Left ventricle myocardium superior (tissue), 1 donor: ENCODE measurements at places on chromosomes 12 and 14.

DNA sequence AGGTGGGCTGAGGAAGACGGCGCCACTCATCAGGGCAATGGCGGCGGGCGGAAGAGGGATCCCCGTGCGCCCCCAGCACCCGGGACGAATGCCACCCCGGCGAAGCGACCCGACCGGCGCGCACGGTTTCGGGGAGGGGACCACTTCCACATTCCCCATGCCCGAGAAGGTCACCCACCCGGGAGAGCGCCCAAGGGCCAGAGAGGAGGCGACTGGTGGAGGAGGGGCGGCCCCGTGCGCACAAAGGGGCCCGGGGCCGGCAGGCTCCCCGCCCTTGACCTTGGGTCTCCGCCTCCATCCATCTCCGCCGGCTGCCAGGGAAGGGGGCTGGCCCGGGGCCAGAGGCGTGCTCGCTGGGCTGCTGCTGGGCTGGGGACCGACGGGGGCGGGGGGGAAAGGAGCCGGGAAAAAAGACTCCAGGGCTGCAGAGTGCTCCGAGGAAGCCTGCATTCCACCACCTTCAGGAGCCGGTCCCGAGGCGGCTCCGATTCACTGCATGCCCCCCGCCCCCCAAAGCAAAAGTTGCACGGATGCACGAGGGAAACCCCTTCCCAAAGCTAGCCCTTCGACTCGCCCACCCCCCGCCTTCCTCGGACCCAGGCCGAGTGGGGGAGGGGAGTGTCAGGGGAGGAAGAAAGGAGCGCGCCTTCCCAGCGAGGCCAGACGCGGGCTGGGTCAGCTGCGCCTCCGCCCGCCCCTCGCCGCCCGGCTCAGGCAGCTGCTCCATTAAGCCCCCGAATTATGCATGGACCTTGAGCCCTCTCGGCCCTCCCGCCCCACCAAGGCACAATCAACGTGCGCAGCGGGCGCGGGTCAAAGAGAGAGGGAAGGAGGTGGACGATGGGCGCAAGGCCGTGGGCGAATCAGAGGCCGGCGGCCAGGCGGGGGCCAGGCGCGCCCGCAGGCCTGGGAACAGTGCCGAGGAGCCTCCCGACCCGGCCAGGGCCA lies 26.2 kb downstream of the BCL11B start:
- no peak for DNase-seq

- peak; percentile 91 for DNase-seq
These were observed 1.4 kb upstream of the ZFP36L1 start for GRCh38 chr14:68794130-68794850.

DNA sequence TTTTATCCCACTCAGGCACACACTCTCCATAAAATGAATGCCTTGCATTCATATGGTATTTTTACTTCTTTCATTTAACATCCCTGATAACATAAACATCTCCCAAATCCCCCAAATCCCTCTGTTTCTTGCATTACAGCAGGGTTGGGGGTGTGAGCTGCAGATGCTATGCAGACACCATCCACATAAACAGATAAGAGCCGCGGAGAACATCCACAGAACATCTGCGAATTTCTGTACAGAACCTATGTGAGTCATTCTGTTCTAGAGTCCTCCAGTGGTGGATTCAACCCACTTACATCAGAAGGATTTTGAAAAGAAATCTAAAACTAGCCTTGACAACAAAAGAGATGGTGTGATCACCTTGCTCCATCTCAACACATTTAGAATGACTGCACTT lies 20.3 kb downstream of the FBLN5 start:
- no peak for DNase-seq

- DNase-seq = peak; percentile 55
These were observed 34.6 kb downstream of the SLC6A12 start for GRCh38 chr12:179131-179884.

DNA sequence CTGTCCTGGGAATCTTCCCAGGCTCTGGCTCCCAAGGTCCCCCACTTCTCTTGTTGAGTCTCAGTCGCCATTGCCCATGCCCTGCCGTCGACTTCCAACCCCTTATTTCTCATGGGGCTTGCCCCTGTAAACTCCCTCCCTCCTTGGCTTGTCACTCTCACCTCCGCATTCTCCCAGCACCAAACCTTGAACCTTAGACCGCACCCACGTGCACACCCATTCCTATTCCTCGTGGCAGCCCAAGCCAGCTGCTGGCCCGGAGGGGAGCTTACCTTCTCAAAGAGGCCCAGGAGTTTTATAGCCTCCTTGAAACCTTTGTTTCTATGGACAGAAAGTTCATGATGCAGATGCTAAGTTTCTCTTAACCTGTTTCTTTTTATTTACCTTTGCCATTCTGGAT lies 4.6 kb downstream of the JDP2 start:
- no peak for DNase-seq

DNA sequence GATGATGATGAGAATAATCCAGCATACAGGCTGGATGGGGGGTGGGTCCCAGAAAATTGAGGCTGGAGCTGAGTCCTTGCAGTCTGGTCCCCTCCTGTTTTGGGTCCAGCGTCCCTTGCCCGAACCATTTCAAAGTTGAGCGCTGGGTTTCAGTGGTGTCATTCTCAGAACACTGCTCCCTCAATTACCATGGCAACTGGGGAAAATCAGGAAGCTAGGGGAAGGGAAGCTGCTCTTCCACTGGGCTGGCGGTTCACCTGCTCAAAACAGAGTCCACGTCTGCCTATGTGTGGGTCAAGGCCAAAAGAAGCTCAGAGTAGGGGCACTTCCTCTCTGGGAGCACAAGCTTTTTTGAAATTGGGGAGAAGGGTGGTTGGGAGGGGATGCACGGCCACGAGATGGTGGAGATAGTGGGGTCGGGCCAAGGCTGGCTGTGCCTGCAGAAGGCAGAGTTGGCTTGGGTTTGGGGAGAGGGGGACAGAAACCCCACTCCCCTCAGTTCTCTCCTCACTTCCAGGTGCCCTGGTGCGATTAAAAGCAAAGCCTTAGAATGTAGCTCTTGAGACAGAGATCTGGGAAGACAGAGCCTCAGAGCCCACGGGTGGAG lies 1.7 kb upstream of the NOS1 start:
- DNase-seq = no peak

- DNase-seq = no peak
These were observed 51.9 kb downstream of the RASSF8 start for GRCh38 chr12:26010293-26010821.

GRCh38 chr12:114963846-114964245 lies 279.9 kb upstream of the TBX3 start:
- DNase-seq = no peak

DNA sequence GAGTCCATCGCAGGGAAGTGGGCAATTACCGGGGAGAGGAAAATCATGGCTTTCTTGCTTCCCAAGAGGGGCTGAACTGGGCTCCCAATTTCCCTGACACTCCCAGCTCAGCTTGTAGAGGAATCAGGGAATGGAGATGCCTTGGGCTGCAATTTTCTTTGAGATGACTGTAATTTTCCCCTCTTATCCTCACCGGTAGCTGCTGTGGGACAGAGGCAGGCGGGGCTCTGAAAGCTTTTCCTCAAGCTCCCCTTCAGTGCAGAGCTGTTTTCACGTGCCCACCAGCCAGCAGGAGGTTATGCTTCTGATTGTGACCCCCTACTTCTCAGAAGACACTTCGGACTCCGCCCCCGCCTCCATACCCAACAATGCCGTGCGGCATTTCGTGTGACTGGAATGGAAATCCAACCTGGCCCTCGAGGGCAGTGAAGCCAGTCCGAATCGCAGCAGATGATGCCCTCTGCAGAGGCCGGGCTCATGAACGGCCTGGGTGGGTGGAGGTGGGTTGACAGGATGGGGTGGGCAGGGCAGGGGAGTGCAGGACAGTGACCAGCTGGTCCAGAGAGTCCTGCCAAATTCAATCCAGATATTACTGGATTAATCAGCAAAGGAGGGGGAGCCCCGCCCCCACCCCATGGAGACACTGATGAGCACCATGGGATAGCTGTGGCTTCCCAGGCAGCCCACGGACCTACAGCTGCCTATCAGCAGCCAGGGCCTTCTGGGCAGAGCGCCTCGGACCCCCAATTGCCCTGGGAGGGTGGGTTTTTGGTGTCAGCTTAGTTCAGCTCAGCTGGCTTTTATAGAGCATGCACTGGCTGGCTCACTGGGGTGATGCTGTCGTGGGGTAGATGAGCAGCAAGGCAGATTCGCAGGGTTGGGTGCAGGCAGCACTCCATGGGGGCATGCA lies 37.6 kb downstream of the RTL1 start:
- no peak for DNase-seq

GRCh38 chr12:52523824-52524223 lies 3.6 kb upstream of the KRT5 start:
- DNase-seq = no peak

GRCh38 chr12:69948851-69949250 lies 123.8 kb downstream of the MYRFL start:
- no peak for DNase-seq

- no peak for DNase-seq
These were observed 25.6 kb upstream of the CPNE8 start for GRCh38 chr12:38930990-38931389.

DNA sequence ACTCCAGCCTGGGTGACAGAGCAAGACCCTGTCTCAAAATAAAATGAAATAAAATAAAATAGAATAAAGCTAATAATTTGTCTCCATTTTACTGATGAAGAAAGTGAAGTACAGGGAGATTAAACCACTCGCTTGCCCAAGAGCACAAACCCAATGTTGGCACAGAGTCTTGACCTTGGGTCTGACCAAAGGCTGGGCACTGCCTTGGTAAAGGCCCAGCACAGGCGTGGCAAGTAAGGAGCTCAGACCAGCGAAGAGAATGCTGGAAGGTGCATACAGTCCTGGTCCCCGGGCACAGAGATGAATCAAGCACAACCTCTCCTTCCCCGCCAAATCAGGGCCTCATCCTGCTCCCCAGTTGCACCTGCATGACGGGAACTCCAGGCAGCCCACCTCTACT lies 26.9 kb downstream of the SCARB1 start:
- no peak for DNase-seq

DNA sequence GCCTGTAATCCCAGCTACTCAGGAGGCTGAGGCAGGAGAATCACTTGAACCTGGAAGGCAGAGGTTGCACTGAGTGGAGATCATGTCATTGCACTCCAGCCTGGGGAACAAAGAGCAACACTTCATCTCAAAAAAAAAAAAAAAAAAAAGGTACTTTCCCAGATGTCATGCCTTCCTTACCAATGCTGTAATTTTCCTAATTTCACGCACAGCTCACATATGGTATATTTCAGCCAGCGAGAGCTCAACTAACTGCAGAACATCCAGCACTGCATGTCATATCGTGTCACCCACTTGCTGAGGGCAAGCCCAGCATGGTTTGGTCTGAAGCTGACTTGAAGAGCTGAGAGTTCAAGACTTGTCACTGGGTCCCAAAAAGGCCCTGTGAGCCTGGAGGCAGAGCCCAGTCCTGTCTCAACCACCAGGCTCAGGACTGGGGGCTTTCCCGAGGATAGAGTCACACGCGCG lies 29.0 kb downstream of the NFKBIA start:
- DNase-seq = no peak

DNA sequence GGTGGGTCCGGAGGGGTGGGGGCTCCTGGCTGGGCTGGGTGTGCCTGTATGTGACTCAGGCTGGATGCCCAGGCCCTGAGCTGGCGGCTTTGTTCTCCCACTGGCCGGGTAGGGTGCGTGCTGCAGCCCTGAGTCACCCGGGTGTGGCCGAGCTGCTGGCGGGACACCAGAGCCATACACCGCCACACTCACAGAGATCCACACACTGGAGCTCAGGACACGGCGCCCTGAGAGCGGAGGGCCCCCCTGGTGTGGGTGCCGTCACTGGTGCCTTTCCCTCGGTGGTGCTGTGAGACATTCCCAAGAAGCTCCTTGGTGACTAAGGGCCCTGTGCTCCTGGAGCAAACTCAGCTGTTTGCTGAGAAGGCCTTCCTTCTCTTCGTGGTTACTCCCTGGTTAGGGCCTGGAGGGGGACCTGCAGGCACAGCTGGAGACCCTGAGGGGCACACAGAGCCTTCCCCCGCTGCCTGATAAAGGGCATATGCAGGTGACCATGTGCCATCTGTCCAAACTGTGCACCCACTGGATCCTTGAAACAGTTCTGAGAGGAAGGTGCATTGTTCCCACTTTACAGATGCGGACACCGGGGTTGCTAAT lies 44.3 kb downstream of the KRT80 start:
- DNase-seq = peak; percentile 83

DNA sequence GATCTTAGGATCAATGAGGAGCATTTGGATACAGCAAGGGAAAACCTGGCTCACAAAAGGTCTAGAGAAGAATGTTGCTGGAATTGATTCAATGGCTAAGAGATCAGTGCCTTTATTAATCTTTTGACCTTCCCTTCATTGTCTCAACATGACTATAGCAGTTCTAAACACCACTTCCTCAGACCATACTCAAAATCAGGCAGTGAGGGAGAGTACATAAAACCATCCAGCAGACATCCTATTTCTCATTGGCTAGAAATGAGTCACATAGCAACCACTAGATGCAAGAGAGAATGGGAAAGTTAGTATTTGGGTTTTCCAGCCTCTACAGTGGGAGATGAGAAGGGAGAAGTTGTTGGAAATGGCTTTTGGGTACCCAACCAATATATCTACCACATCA lies 151.4 kb upstream of the NUDT4 start:
- no peak for DNase-seq

DNA sequence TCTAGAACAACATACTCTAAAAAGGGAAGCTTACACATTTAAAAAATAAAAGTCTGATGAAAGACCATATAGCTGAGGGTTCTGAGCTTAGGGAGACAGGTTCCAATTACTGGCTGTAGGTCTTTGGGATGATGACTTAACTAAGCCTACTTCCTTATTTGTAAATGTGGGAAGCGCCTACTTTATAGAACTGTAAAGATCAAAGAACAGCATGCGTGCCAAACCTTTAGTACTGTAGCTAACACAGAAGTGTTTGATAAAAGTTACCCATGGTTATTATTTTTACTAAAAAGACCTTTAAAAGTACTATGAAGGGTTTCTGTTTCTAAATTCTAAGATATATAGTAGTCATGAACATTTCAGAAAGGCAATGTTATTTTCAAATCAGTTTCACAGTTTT lies 35.7 kb downstream of the STK38L start:
- no peak for DNase-seq
